Left lung (tissue), 14 donors: ENCODE measurements at places on chromosomes 3 and 15.

GRCh38 chr3:9066141-9066540 lies 102.9 kb upstream of the RAD18 start:
- no peak for DNase-seq

DNA sequence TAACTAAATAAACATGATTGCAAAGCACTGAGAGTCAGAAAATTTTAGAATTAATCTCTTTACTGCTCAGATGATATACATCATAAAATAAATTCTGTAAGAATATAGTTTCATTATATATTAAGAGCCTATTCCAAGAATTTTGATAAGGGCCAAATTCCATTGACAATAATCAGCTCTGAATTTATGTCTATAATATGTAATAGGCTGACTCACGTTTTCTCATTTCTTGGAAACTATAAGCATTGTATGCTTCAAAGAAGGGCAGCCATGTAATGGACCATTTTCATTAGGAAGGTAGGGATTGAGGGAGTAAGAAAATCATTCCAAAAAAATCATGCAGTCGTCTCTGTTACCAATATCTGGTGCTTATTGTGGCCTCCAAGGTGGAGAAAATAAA lies 315.9 kb downstream of the ZIC4 start:
- DNase-seq: no peak

GRCh38 chr3:135513106-135514059 lies 452.1 kb upstream of the PPP2R3A start:
- DNase-seq: no peak

DNA sequence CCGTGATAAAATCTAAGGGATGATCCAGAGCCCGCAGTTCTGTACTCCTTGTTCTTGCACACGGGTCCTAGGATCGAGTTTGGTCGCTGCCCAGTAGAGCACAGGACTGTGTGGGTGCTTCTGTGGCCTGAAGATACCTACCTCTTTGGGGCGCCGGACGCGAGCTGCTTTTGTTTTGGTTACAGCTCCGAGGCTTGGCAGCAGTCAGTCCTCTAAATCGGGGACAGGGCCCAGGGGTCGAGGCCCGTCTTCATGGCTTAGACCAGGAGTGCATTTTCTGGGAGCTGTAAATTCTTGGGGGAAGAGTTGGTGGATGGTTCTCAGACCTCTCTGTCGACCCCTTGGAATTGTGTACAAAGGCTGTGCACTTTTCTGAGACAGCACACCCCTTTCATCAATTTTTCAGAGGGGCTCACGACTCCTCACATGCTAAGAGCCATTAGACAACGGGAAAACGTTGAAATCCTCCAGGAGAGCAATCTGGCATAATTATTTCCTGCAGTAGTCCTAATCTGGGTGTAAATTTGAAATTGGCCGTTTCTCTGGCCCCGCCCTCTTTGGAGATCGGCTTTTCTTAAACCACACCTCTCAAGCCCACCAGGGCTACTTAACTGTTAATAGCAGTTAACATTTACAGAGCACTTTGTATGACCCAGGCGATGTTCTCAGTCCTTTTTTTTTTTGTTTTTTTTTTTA lies 928 bp downstream of the CEP97 start:
- DNase-seq: peak; percentile 81

- DNase-seq: no peak
Measured at GRCh38 chr3:179088306-179088705, 16.7 kb upstream of the ZMAT3 start.
